Effector memory CD8-positive, alpha-beta T cell (primary cell): ENCODE measurements at places on chromosomes 6 and 20.

- H3K27me3 ChIP-seq: peaks cover 19% of the 10 kb centered on the region
- no peak overlapping the region for H3K4me3 ChIP-seq
- peaks cover 3% of the 10 kb centered on the region for H3K4me1 ChIP-seq
- no peak overlapping the region for H3K27ac ChIP-seq
These were observed 28.0 kb downstream of the HEBP2 start for GRCh38 chr6:138432063-138432356.

DNA sequence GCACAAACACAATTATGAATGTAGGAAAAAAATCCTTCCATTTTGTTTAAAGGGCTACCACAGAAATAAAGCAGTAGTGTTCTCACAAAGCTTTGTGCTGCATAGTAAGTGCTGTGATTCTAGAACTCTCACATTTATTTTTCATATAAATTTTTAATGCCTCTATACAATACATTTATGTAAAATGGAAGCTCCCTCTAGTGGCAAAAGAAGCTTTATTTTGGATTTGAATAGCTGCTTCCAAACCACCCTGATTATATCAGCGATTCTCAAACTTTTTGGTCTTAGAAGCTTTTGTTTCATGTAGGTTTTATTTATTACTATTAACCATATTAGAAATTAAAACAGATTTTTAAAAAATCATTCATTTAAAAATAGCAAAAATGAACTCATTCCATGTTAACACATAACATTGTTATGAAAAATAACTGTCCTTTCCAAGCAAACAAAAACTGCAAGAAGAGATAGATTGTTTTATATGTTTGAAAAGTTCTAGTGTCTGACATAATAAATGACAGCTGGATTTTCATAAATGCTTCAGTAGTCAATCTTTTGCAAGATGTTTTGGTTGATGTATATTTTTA lies 38.4 kb downstream of the HS3ST5 start:
- DNase-seq: no peak
- no peak overlapping the region for H3K27ac ChIP-seq
- H3K27me3 ChIP-seq: no peaks in the 10 kb centered on the region
- H3K4me3 ChIP-seq: no peak overlapping the region
- no peaks in the 10 kb centered on the region for H3K4me1 ChIP-seq

DNA sequence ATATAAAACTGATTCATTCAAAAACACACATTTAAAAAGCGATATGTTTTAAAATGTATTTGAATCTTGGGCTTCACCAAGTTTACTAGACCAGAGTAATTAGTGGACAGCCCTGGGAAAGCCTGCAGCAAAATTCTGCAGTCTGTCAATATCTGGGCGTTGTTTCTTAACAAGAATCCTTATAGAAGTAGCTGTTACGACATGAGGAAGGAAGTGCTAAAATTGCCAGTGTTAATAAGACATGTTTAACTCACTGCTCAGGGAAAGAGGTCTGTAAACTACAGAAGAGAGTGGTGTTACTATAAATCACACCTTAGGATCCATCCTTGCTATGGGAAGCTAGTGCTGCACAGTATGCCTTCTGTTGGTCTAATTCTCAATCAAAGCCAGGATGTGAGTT lies 120.6 kb downstream of the TBX18 start:
- H3K36me3 ChIP-seq: no peaks in the 10 kb centered on the region
- no peaks in the 10 kb centered on the region for H3K27me3 ChIP-seq
- no peak overlapping the region for H3K4me3 ChIP-seq
- H3K4me1 ChIP-seq: no peaks in the 10 kb centered on the region

- H3K4me3 ChIP-seq: no peak overlapping the region
- peaks cover 28% of the 10 kb centered on the region for H3K4me1 ChIP-seq
- H3K36me3 ChIP-seq: peaks cover 34% of the 10 kb centered on the region
- no peak overlapping the region for H3K27ac ChIP-seq
- no peaks in the 10 kb centered on the region for H3K27me3 ChIP-seq
These were observed 9.7 kb upstream of the RMND1 start for GRCh38 chr6:151461673-151462072.

- H3K4me3 ChIP-seq: no peak overlapping the region
- DNase-seq: no peak
- H3K36me3 ChIP-seq: peaks cover 3% of the 10 kb centered on the region
- H3K27ac ChIP-seq: no peak overlapping the region
These were observed 28.3 kb downstream of the COL20A1 start for GRCh38 chr20:63321148-63321831.

- no peak overlapping the region for H3K27ac ChIP-seq
- no peaks in the 10 kb centered on the region for H3K27me3 ChIP-seq
- DNase-seq: no peak
- no peaks in the 10 kb centered on the region for H3K36me3 ChIP-seq
- no peaks in the 10 kb centered on the region for H3K4me1 ChIP-seq
- no peak overlapping the region for H3K4me3 ChIP-seq
These were observed 294.9 kb upstream of the MARCKS start for GRCh38 chr6:113562248-113562647.

GRCh38 chr6:160043784-160044183 lies 74.9 kb downstream of the IGF2R start:
- H3K36me3 ChIP-seq: peaks cover 74% of the 10 kb centered on the region
- H3K27me3 ChIP-seq: no peaks in the 10 kb centered on the region
- H3K4me1 ChIP-seq: peaks cover 2% of the 10 kb centered on the region
- DNase-seq: no peak

- H3K36me3 ChIP-seq: no peaks in the 10 kb centered on the region
- no peak overlapping the region for H3K4me3 ChIP-seq
- H3K27me3 ChIP-seq: peaks cover 60% of the 10 kb centered on the region
- DNase-seq: no peak
These were observed 2.0 kb downstream of the SCRT2 start for GRCh38 chr20:673603-674001.

DNA sequence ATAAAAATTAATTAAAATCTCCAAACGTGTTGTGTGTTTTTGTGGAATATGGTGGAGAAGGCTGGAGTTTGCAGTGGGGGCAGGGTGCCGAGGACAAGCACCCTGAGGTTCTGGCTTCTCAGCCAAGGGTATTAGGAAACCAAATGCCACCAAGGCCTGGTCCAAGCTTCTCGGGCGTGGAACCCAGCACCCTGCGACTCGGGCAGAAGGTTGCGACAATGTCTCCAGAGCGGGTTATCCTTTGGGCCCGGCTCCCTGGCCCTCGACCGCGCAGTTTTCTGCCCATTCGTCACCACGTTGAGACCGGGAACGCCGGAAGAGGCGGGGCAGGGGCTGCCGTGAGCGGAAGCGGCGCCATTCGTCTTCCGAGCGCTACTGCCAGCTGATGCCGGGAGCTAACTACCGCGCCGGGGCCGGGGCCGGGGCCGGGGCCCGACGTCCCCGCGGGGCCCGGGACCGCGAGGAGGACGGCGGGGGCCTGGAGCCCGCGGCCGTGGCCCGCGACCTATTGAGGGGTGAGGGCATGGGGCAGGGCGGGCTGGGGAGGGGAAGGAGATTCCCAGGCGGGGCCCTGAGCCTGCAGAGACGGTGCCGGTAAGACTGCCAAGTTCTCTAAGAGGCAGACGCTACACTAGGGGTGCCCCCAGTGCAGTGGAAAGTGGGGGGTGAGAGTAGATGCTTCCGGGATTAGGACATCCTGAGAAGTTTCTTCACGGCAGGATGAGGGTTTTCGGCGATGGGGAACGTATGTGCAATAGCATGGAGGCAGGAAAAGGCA lies at the start of gene RRP36:
TSS of gene RRP36 (plus strand) at position 354 of the 778 bp plus-strand sequence. CDS start at position 386, 32 bp downstream.
- H3K4me3 ChIP-seq: peak within 1 kb of the TSS; percentile 90
- peak within 1 kb of the TSS; percentile 90 for H3K27ac ChIP-seq
- H3K4me1 ChIP-seq: peaks cover 21% of the 10 kb centered on the region
- DNase-seq: peak; percentile 40
- H3K27me3 ChIP-seq: no peaks in the 10 kb centered on the region
- peaks cover 48% of the 10 kb centered on the region for H3K36me3 ChIP-seq

DNA sequence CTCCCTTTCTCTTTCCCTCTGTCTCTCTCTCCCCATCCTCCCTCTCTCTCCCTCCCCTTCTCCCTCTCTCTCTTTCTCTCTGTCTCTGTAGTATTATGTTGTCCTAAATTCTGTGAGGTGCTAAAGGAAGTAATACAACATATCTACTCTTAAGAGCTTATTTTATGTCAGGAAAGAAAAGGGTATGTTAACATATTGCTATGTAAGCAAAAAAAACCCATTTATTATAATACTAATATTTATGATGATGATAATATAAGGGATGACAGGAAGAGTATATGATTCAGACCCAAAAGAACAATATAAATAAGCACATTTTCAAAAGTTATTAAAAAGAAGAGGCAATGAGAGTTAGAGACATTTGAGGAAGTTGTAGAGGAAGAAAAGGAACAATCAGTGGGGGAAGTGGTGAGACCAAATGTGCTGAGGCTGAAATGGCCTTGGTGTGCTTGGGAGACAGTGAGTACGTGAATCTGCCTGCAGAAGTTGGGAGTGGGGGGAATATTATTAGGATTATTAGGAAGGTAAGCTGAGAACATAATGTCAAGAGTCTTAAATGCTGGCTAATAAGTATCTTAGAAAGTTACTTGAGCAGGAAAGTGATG lies 303.6 kb upstream of the FERMT1 start:
- H3K27me3 ChIP-seq: no peaks in the 10 kb centered on the region
- no peaks in the 10 kb centered on the region for H3K4me1 ChIP-seq
- DNase-seq: no peak

- DNase-seq: no peak
- H3K4me1 ChIP-seq: peaks cover 24% of the 10 kb centered on the region
- H3K4me3 ChIP-seq: peak overlapping the region; percentile 81
These were observed 2.0 kb downstream of the SLC35D3 start for GRCh38 chr6:136923954-136924673.

DNA sequence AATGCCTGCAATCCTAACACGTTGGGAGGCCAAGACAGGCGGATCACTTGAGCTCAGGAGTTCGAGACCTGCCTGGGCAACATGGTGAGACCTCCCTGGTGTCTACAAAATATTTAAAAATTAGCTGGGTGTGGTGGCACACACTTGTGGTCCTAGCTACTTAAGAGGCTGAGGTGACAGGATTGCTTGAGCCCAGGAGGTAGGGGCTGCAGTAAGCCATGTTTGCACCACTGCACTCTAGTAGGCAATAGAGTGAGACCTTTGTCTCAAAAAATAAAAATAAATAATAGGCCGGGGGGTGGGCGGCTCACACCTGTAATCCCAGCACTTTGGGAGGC lies 18.3 kb upstream of the RIPOR3 start:
- peaks cover 61% of the 10 kb centered on the region for H3K27me3 ChIP-seq
- no peak for DNase-seq
- no peaks in the 10 kb centered on the region for H3K36me3 ChIP-seq

DNA sequence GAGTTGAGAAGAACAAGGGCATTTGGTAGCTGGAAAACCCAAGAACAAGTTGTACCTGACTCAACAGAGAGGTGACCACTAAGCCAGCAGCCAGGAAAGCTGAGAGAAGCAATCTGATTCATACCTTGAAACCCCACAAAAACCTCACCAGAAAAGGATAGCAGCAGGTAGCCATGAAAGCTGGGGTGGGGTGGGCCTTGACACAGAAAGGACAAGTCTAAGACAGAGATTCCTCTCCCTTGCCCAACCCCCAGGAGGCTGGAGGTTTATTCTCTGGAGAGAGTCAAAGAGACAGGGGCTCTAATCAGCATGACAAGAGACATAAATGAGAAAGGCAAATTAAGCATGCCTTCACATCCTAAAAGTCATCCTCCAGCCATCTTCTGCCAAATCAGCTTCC lies 151.7 kb upstream of the DST start:
- H3K4me3 ChIP-seq: no peak overlapping the region
- H3K36me3 ChIP-seq: no peaks in the 10 kb centered on the region
- no peaks in the 10 kb centered on the region for H3K27me3 ChIP-seq
- no peak overlapping the region for H3K27ac ChIP-seq
- H3K4me1 ChIP-seq: no peaks in the 10 kb centered on the region

DNA sequence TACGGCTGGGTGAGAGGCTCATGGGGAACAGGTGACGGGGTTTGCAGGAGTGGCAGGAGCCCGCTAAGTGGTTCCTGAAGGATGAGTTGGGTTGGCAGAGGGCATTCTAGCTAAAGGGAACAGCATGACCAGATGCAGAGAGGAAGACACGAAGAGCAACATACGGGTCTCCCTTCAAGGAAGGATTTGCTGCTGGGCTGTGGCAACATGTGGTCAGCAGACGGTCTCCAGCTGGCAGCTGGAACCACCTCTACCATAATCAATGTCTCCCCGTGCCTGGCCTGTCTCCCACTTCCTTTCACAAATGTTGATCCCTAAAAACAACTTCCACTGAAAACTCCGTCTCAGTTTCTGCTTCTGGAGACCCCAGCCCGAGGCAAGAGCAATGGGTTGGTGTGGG lies 80.6 kb upstream of the SULF2 start:
- no peaks in the 10 kb centered on the region for H3K4me1 ChIP-seq
- H3K36me3 ChIP-seq: no peaks in the 10 kb centered on the region
- no peak for DNase-seq
- no peak overlapping the region for H3K27ac ChIP-seq
- peaks cover 35% of the 10 kb centered on the region for H3K27me3 ChIP-seq

DNA sequence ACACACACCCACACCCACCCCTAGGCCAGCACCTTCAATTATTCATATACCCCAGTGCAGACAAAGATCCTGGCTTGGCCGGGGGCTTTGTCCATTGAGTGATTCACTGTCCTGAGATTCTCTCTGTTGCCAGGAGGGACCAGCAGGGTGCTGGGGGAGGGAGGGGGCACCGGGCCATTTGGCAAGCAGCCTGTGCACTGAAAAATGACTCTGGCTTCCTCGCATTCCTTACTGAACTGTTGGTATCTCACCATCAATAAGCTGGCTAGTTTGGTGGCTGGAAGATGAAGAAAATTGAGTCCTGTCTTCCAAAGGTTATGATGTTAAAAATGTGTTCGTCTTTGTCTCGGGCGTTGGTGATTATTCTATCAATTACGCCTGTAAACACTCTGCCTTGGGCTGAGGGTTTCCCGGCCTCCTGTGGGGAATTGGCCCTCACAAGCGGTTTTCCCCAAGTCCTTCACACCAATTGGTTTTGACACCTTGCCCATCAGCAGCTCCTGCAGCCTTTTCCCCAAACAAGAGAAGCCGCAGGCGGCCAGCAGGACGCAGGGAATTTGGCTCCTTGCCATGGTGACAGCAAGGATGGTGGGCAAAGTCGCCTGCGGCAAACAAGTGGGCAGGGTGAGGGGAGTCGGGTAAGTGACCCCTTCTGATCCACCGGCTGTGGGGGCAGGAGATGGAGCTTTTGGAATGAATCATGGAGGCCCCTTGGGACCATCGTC lies 4.9 kb downstream of the VSTM2L start:
- H3K4me1 ChIP-seq: peaks cover 7% of the 10 kb centered on the region
- H3K36me3 ChIP-seq: no peaks in the 10 kb centered on the region
- no peak overlapping the region for H3K4me3 ChIP-seq
